ENCODE measurements at places on chromosomes 5 and 9.

- no peak for DNase-seq
Measured at GRCh38 chr9:128919402-128920089, 1.2 kb upstream of the PHYHD1 start.

GRCh38 chr9:19896161-19896560 is 107.3 kb upstream of the SLC24A2 start:
- DNase-seq = no peak

- DNase-seq = no peak
Measured at GRCh38 chr5:149708981-149709594, 21.0 kb upstream of the PPARGC1B start.

DNA sequence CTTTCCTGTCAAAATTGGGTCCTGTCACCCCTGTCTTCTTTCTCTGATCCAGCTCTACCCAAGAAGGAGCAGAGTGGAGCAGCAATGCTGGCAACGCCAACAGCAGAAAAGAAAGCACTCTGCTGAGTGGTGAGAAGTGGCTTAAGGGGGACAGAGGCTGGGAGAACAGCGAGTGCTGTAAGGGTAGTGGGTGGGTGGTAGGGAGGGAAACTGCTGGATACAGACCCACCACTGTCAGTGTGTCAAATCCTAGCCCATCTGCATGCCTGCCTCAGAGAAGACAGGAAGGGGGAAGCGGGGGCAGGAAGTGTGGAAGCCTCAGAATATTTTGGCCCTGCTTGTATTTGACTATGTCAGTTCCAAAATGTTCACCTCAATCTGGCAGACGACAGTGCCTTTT is 170.4 kb upstream of the MAST4 start:
- DNase-seq = no peak

DNA sequence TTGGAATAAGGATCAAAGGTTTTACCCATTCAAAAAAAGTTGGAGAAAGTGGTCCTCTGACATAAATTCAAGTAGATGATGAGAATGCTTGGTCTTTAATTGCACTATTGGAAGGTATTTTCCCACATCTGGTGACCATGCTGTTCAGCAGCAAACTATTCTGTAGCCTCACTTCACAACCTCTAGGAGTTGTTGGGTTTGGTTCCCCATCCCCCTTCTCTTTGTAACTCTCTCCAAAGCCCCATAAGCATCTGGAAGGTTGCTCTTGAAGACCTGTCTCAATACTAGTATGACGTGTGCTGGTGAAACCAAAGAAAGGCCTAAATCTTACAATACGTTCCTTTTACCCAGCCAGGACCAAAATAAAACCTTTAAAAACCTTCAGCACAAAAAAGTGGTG is 8.5 kb downstream of the RGMB start:
- DNase-seq = no peak

- DNase-seq = no peak
Measured at GRCh38 chr5:152462021-152462721, 57.1 kb upstream of the NMUR2 start.

DNA sequence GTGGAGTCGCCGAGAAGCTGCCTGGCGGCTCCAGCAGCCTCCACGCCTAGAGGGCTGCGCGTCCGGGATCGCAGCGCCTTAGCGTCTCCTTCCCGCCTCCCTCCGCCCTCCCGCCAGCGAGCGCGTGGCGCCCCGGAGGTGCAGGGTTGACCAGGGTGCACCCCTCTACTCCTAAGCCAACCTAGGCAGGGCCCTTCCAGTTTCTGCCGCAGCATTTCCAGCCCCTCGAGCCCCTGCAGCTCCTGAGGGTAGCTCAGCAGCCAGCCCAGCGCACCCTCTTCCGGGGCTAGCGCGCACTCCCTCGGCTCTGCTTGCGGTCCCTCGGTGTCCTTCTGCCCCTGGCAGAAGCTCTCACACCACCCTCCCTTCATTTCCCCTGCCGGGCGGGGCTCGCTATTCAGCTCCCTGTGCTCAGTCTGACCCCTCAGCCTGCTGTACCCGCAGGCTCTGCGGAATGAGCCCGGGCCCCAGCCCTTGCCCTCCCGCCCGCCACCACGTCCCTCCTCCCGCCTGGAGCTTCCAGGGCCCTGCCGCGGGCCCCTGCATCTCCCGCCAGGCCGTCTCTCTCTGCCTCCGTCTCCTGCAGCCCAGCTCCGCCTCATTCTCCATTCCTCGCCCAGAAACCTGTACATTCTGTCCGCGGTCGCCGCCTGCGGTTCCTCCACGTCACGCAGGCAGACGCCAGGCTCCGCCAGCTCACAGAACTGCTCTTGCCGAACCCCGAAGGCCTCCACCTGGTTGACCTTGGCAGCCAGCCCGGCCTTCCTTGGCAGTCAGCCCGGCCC is 61.8 kb downstream of the SPATA31C2 start:
- DNase-seq = peak; percentile 10

GRCh38 chr5:22539762-22540161 is 313.4 kb downstream of the CDH12 start:
- DNase-seq = no peak

GRCh38 chr9:72949244-72949582 is 3.6 kb downstream of the ALDH1A1 start:
- no peak for DNase-seq

DNA sequence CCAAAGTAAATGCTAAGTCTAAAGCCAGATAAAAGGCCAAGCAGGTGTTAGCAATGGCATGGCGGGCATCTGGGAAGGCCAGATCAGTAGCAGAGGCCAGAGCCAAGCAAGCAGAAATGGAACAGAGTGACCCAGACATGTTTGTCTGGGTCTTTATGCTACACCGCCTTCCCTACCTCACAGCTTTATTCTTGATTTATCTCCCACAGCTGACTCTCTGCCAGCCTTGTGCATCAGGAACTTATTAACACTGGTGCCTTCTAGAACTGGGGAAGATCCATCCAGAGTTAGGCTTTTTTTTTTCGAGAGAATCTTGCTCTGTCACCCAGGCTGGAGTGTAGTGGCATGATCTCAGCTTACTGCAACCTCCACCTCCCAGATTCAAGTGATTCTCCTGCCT is 112.5 kb upstream of the SLC44A1 start:
- no peak for DNase-seq

GRCh38 chr5:160547872-160548271 is 126.2 kb downstream of the PTTG1 start:
- DNase-seq = no peak

GRCh38 chr5:171275841-171276544 is 33.1 kb upstream of the TLX3 start:
- no peak for DNase-seq

GRCh38 chr5:51185850-51186329 is 197.4 kb upstream of the ISL1 start:
- no peak for DNase-seq

DNA sequence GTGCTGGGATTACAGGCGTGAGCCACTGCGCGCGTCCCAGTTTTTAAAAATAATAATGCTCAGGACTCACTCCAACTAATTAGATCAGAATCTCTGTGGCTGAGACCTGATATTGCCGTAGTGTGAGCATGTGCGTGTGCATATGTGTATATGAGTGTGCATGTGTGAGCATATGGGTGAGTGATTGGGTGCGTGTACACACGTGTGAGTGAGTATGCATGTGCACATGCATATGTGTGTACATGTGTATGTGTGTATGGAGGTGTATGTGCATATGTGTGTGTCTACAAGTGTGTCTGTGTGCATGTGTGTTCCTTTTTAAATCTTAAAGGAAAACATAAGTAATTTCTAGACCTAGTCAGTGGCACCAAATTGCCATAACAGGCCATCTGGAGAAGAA is 54.8 kb upstream of the CKS2 start:
- DNase-seq = no peak

- DNase-seq = no peak
Measured at GRCh38 chr9:111001526-111001925, 36.7 kb downstream of the LPAR1 start.

DNA sequence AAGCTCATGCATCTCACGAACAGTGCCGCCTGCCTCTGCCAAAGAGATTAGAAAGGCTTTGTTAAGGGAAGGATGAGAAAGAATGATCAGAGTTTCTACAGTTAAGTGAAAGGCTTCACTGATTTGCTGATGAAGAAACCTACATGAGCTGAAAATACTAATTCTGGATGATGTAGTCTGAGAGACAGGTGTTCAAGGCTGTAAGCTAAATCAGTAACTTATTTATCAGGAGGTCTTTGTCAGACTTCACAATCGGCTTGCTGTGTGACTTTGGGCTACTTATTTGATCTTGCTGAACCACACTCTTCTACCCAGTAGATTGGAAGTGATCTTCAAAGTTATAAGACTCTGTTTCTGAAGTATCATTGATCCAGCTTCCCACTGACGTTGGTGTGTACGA is 264.2 kb downstream of the RAB3C start:
- no peak for DNase-seq

DNA sequence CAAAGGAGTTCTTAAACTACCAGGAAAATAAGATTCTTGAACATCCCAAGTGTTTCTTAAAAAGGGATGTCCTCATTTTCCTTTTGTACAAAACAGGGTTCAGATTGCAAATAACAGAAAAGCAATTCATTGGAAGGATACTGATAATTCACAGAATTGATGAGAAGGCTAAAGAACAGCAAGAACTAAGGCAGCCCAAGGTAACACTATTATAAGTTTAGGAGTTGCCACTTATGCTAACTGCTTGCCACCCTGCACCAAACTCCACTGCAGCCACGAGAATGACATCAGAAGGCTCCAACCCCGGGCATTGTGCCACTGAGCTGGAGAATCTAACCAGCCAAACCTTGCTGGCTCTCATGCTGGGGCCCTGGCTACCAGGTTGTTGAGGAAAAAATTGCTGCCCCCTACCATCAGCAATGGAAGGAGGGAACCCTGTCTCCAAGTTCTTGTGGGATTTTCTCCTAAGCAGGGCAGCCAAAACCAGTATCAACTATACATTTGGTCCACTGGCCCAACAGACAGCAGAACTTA is 123.4 kb downstream of the ARL15 start:
- DNase-seq = no peak

GRCh38 chr9:88177371-88177770 is 39.1 kb upstream of the SPATA31C2 start:
- no peak for DNase-seq

- no peak for DNase-seq
Measured at GRCh38 chr5:180027459-180028089, 44.0 kb downstream of the RNF130 start.

GRCh38 chr5:40258222-40258621 is 421.5 kb upstream of the PTGER4 start:
- DNase-seq = no peak

GRCh38 chr5:172715421-172715780 is 55.6 kb downstream of the DUSP1 start:
- DNase-seq = no peak

GRCh38 chr5:1294835-1295649 is at the start of gene TERT:
TERT (minus strand) TSS chr5:1295068; CDS start chr5:1294989, 79 bp downstream.
- DNase-seq = peak; percentile 75

DNA sequence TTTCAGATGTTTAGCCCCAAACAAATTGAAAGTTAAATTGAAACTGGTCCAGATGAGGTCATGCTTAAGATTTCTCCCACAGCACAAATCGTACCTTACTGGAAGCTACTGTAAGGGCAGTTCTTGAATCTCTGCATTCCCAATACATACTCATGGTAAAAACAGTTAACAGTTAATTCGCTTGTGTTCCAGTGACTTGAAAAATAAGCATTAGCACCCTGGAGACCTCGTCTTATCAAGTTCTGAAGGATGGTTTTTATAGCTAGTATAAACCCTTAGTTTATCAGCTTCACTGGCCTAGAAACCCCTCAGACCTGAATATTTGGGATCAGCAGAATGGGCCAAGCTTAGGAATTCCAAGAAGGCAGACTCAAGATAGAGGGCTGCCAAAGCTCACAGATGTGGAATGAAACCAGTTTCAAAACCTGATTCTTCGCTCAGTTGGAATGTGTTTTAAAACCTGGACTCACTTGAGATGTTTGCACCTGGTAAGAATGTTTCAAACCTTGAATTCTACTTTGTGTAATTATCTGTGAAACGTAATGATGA is 103.6 kb downstream of the C9orf152 start:
- DNase-seq = no peak

DNA sequence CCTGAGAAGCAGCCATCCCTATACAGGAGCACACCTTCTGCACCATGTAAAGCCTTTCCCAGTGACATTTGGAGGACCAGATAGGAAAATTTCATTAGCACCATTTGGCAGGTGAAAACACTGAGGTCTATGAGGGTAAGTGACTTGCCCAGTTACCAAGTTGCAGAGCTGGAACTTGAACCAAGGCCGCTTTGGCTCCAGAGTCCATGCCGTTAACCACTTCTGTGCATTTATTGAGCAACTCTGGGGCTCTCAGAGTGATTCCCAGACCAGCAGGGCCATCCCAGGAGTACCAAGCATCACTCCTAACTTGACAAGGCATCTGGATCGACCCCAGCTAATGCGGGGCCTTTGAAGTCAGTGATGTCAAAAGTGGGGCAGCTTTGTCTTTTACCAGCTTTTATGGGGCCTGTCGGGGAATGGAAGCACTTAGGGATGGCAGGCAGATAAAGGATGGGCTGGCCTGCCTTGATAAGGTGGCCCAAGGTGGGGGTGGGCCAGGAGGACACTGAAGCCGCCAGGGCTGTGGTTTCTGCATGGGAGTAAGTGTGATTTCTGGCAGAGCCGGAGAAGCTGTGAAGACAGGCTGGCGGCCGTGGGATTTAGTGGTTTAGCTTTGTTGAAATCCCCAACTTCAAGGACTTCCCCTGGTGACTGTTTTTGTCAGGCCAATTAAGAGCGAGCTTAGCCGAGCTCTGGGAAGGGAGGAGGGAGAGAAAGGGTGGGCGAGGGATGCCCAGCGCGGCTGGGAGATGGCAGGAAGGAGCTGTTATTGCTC is 127.3 kb downstream of the MACROH2A1 start:
- no peak for DNase-seq

- no peak for DNase-seq
Measured at GRCh38 chr5:172093965-172094364, 87.5 kb upstream of the FBXW11 start.

- no peak for DNase-seq
Measured at GRCh38 chr5:32168460-32169033, 5.6 kb downstream of the GOLPH3 start.

GRCh38 chr9:112605963-112606699 is 111.8 kb downstream of the INIP start:
- no peak for DNase-seq

DNA sequence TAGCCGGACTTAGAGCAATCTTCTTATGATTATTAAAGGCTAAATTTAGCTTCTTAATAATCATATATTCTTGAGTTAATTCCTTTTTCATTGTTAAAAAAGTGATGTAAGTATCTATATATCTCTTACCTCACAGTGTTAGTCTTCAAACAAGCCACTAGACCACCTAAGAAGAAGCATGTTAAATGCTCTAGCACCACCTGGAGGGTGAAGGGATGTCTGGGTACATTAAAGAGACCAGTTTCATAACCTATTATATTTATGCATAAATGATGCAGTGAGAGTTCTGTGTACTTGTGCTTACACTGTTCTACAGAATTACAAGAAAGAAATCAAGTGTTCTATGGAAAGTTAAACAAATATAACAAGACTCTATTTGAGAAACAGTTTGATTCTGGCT is 55.9 kb upstream of the SLCO6A1 start:
- no peak for DNase-seq
